ENCODE measurements at places on chromosomes 5 and 9. TPM values are rescaled to one million over a fixed set of nuclear protein-coding genes. Genes with fewer than 3 reads are reported as not detected.

The SHC3 gene
- 5.3 TPM for total RNA-seq

DNA sequence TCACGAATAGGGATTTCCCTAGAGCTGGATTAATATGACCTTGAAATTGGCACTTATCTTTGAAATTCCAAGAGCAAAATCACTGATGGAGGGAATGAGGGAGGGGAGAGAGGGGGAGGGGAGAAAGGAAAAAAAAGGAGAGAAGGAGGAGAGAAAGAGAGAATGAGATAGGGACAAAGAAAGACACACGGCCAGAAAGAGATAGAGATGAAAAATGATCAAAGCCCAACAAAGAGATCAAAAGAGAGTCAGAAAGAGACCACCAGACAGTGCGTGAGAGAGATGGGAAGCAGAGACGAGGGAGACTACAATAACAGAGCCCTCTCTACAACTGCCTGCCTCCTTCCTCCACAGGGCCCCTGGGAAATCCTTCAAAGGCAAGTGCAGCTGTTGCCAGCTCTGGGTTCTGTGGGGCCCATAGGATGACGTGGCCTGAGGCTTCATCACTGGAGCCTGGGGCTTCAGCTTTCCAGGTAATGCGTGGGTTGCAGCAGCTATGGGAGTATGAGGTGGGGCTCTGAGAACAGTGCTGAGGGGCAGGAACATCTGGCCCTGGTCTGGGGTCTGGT lies 58.3 kb upstream of the SHB start:
- H3K27ac ChIP-seq, result no peak overlapping the region
- no peaks in the 10 kb centered on the region for H3K4me1 ChIP-seq
- no peak overlapping the region for H3K4me3 ChIP-seq
- no peaks in the 10 kb centered on the region for H3K36me3 ChIP-seq

DNA sequence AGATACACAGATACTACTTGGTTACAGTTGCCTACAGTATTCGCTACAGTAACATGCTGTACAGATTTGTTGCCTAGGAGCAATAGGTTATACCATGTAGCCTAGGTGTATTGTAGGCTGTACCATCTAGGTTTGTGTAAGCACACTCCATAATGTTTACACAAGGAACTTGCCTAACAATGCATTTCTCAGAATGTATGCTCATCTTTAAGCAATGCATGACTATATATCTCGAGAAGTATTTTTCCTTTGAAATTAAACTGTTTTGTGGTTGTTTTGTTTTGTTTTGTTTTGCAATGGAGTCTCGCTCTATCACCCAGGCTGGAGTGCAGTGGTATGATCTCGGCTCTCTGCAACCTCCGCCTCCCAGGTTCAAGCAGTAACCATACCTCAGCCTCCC lies 25.3 kb downstream of the LRRC70 start:
- peaks cover 3% of the 10 kb centered on the region for H3K4me1 ChIP-seq
- H3K27ac ChIP-seq, result no peak overlapping the region
- DNase-seq, result no peak
- no peak overlapping the region for H3K4me3 ChIP-seq
- no peaks in the 10 kb centered on the region for H3K27me3 ChIP-seq
- H3K36me3 ChIP-seq, result peaks cover 7% of the 10 kb centered on the region

GRCh38 chr9:136754059-136754572 lies 3.9 kb downstream of the LCN8 start:
- H3K27me3 ChIP-seq, result peaks cover 12% of the 10 kb centered on the region
- H3K4me1 ChIP-seq, result no peaks in the 10 kb centered on the region
- DNase-seq, result no peak
- no peak overlapping the region for H3K4me3 ChIP-seq
